Stimulated activated CD8-positive, alpha-beta memory T cell treated with anti-CD3 and anti-CD28 coated beads, Interleukin-7, amount 100 ng/mL, for 1 hour (primary cell): ENCODE measurements at places on chromosomes 16 and 17.

DNA sequence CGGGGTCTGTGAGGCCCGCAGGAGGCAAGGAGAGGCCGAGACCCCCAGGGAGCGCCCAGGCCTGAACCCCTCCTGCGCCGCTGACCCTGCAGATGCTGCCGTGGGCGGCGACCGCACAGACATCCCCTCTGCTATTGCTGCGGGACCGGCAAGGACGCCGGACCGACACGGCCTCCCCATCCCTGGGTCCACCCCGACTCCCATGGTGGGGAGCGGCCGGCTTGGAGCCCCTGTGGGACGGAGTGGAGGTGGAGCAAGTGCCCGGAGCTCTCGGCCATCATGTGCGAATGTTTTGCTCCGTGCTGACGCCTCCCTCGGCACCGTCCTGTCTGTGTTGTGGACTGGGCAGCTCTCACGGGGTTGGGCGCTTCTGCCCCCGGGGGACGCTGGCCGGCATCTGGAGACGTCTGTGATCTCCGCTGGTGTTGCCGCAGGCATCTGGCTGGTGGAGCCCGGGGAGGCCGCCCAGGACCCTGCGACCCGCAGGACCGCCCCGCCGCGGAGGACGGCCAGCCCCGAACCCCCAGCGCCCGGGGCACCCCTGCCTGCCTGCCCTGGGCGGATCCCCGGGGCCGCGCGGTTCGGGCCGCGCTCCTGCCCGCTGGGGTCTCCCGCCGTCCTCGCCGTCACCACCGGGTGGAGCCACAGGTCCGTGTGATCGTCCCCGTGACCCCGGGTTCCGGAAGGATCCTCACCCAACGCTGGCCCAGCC, 12.8 kb upstream of the GNG13 start:
- peak; percentile 29 for DNase-seq

- DNase-seq, result peak; percentile 44
These were observed 5.8 kb upstream of the UNK start for GRCh38 chr17:75778861-75779249.

GRCh38 chr16:85104821-85105391, 7.4 kb downstream of the CIBAR2 start:
- no peak for DNase-seq

DNA sequence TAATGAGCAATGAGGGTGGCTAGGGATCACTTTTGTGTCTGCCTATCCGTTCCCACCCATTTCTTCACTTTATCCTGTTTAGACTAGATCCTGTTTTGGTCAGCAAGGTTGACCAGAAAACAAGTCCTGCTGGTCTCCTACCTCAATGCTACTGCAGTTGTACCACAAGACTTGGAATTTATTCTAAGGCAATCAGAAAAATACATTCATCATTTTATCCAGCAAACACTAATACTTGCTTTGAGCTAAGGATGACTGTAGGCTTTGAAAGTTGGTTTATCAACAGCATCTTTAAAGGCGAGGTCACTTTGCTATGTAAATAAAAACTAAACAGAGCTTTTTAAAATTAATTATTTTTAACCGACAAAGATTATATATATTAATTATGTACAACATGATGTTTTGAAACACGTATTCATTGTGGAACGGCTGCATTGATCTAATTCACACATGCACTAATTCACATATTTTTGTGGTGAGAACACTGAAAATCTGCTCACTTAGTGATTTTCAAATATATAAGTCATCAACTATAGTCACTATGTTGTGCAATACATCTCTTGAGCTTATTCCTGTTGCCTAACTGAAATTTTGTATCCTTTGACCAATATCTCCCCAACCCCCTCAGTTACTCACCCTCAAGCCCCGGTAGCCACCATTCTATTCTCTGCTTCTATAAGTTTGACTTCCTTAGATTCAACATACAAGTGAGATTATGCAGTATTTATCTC, 125.9 kb upstream of the HS3ST3A1 start:
- no peak for DNase-seq

- no peak for DNase-seq
These were observed 265.9 kb downstream of the CDH8 start for GRCh38 chr16:61770301-61770700.

- no peak for DNase-seq
These were observed 25.9 kb downstream of the GRIN2C start for GRCh38 chr17:74833501-74834377.

- no peak for DNase-seq
These were observed 18.6 kb downstream of the PRCD start for GRCh38 chr17:76558198-76559095.

GRCh38 chr16:69131839-69132423, 457 bp downstream of the CHTF8 start:
- DNase-seq, result peak; percentile 39

- DNase-seq, result no peak
These were observed 8.2 kb upstream of the DHX8 start for GRCh38 chr17:43475494-43476089.

- no peak for DNase-seq
These were observed 7.7 kb downstream of the USP6 start for GRCh38 chr17:5123343-5124124.

DNA sequence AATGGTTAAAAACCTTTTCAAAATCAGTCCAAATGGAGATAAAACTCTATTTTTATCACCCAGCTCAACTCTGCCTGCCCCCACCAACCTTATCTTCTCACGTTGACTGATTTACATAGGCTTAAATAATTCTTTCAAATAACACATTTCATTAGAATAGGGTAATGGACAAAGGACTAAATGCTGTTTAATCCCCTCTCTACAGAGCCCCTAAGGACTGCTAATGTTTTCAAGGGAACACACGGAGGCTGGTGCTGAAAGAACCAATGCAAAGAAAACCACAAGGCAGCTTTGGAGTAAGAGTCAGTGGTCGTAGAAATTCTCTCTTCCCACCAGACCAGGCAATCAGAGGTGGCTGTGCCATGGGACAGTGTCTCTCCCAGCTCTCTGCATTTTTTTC, 445.7 kb upstream of the MAF start:
- DNase-seq, result no peak

DNA sequence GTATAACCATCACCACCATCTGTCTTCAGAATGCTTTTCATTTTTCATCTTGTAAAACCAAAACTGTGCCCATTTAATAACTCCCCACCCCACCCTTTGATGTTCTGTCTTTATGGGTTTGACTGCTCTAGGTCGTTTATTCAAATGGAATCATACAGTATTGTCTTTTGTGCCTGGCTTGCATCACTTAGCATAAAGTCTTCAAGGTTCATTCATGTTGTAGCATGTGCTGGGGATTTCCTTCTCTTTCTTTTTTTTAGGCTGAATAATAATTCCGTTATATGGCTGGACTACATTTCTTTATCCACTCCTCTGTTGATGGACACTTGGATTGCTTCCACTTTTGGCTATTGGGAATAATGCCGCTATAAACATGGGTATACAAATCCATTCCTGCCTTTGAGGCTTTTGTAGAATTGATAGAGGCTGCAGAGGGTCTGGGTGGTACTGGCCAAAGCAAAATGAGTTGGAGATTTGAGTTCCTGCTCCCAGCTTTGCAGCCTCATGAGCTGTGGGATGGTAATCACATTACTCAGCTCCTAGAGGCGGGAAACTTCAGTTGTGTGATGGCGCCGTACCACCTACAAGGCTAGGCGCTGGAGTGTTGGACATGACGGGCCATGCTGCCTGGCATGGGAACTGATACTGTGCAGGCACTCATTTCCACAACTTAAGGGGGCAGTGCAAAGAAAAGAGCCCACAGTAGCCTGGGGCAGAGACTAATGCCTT, 64.8 kb downstream of the CLEC16A start:
- no peak for DNase-seq

- no peak for DNase-seq
These were observed 31.4 kb downstream of the CACNA1H start for GRCh38 chr16:1184156-1184868.

GRCh38 chr16:20928774-20929411, 28.3 kb downstream of the LYRM1 start:
- DNase-seq, result no peak

DNA sequence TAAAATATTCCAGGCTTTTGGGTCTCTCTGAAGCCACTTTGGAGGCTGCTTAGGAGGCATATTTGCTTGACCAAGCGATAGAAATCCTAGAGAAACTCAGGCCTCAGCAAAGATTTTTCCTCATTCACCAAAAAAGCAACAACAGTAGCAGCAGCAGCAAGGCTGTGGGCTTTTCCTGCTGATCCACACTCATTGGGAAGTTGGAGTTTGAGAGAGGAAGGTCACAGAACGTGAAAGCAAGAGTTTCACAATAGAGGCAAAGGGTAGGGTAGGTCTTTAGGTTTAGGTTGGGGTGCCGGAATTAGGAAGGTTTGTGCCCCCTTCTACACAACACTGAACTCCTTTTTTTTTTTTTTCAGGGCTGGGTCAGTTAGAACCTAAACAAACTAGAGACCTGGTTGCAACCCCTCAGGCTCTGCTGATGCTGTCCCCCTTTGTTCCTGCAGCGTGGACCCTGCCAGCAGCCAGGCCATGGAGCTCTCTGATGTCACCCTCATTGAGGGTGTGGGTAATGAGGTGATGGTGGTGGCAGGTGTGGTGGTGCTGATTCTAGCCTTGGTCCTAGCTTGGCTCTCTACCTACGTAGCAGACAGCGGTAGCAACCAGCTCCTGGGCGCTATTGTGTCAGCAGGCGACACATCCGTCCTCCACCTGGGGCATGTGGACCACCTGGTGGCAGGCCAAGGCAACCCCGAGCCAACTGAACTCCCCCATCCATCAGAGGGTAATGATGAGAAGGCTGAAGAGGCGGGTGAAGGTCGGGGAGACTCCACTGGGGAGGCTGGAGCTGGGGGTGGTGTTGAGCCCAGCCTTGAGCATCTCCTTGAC, 2.0 kb downstream of the TMUB2 start:
- DNase-seq, result no peak

DNA sequence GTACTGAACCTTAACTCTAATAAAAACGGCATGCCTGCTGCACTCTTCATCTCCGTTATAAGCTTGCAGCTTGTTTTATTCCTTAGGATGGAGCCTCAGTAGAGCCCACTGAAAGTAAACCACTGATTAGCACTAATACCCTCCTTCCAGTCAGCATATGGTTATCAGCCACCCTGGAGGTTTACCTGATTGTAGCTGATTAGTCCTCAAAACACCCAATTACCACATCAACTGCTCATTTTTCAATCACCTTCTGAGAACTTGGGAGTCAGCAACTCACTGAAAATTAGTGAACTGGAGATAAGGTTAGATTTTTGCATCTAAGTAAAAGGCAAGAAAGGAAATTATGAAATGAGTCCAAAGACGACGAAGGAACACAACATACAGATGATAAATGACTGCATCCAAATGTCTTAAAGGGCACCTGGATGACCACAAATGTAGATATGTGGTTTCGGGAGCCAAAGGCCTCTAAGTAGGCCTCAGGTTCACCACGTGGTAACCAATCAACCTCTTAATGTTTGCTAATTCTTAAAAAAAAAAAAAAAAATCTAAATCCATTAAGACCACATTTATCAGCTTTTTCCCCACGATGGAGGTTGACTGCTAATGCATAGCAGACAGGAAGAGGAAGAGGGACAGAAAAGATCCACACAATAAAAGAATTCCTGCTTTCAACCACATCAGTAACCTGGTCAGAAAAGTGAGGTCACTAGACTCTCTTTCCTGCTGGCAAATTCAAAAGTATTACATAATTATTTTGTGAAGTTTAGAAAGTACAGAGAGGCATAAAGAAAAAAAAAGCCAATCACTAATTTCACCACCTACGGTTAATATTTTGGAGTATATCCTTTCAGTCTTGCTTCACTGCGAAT, 28.0 kb downstream of the DCUN1D3 start:
- no peak for DNase-seq

GRCh38 chr16:74725651-74726455, 25.2 kb upstream of the MLKL start:
- no peak for DNase-seq

DNA sequence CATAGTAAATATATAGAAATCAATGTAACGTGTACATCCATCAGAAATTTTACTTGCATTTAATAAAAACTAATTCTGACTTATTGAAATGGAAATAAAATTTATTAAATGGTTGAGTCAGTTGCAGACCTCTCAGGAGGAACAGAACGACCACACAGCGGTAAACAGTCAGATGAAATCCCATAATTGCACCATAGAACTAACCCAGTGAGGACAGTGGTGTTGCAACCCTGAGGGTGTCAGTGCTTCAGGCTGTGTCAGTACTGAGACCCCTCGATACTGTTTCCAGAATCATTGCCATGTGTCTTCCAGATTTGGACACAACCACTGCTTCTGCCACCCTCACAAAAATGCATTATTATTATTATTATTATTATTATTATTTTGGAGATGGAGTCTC, 29.0 kb upstream of the SSTR2 start:
- no peak for DNase-seq

- DNase-seq, result no peak
These were observed 138.2 kb downstream of the C16orf95 start for GRCh38 chr16:87178977-87179376.

DNA sequence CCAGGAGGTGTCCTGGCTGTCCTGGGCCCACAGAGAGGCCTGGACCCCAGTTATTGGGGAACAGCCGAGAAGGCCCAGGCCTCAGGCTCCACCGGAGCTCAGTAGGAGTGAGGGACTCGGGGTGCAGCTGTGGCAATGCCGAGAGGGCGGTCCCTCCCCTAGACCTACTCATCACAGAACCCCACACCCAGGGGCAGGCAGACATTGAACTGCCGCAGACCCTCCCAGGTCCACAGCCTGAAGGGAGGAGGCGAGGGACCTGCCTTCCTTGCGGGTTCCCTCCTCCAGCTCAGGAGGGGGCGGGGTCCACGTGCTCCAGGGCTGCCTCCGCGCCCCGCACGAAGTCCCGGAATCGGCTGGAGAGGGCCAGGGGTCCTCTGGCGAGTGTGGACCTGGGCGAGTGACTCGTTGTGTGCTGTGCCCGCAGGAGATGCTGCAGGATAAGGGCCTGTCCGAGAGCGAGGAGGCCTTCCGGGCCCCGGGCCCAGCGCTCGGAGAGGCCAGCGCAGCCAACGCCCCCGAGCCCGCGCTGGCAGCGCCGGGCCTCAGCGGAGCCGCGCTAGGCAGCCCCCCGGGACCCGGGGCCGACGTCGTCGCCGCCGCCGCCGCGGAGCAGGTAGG, 3.9 kb downstream of the TBX4 start:
- no peak for DNase-seq

- no peak for DNase-seq
These were observed 170.7 kb downstream of the NTN1 start for GRCh38 chr17:9192010-9192409.

- DNase-seq, result no peak
These were observed 414.4 kb downstream of the SHISA9 start for GRCh38 chr16:13315642-13316427.

- no peak for DNase-seq
These were observed 9.6 kb downstream of the FLOT2 start for GRCh38 chr17:28887871-28888471.
